GM13977 (cell line): ENCODE measurements at places on chromosomes 2 and 18.

GRCh38 chr18:11115276-11115675 is 34.1 kb downstream of the PIEZO2 start:
- DNase-seq: no peak

GRCh38 chr2:224807153-224807964 is 91.2 kb upstream of the CCDC195 start:
- DNase-seq: no peak

DNA sequence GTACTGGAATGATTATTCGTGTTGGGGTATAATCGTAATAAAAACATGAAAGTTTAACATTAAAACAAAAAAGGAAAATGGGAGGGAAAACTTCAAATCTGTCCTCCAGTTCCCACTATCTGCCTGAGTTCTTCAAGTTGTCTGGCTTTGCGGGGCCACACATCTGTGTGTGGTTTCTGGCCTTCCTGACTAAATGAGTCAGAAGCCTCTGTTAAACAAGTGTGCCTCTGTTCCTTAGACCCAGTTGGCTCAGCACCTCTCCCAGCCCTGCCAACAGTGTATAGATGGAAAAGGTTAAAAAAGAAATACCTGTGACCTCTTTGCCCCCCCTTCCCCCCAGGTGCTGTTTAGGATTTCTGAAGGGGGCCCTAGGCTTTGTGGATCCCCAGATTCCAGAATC is 30.2 kb downstream of the XDH start:
- DNase-seq: peak; percentile 28

DNA sequence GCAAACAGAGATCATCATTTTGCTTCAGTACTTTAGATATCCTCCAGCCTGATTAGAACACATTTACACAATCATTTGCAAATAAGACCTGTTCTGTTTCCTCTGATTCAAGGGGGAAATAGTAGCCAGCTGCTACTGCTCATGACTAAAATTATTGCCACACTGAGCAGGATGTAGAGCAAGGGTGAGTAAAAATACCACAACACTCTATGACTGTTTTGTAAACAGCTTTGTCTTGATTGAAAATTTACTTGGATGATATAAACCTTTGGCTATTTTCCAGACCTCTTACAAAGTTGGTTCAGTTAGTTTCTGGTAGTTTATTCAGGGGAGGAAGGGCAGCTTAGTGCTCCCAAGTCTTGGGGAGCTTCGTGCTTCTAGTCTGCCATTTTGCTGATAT is 286.4 kb upstream of the CNTNAP5 start:
- DNase-seq: no peak

DNA sequence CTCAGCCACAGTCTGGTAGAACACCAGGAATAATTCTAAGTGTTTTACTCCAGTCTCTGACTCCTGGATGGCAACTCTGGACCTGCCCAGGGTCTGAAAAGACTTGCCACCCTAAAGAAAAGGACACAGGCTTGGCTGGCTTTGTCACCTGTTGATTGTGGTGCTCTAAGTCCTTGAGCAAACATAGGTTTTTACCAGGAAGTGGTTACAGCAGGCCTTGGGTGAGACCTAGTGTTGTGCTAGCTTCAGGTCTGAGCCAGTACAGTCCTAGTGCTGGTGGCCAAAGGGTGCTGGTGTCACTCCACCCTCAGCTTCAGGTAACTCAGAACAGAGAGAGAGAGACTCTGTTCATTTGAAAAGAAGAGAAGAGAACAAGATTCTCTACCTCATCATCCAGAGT is 1239.4 kb upstream of the CRIM1 start:
- DNase-seq: no peak

- no peak for DNase-seq
Measured at GRCh38 chr2:240731178-240731545, 39.5 kb downstream of the AQP12A start.

DNA sequence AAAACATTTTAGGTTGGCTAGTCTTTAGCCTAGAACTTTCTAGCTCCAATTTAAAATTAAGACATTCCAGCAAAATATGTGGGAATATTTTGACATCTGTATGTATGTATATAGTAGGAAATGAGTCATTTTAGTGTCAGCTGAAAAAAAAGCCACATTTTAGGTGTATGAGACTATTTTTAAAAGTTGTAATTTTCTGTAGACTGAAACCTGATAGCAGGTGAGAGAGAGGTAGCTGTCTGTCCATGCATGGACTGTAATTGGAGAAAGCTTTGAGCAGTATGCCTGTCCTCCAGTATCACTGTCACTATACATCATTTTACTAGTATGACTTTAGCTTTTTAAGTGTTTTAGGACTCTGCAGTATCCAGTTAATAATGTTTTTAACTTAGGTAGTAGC is 26.1 kb upstream of the PPP1R1C start:
- no peak for DNase-seq

DNA sequence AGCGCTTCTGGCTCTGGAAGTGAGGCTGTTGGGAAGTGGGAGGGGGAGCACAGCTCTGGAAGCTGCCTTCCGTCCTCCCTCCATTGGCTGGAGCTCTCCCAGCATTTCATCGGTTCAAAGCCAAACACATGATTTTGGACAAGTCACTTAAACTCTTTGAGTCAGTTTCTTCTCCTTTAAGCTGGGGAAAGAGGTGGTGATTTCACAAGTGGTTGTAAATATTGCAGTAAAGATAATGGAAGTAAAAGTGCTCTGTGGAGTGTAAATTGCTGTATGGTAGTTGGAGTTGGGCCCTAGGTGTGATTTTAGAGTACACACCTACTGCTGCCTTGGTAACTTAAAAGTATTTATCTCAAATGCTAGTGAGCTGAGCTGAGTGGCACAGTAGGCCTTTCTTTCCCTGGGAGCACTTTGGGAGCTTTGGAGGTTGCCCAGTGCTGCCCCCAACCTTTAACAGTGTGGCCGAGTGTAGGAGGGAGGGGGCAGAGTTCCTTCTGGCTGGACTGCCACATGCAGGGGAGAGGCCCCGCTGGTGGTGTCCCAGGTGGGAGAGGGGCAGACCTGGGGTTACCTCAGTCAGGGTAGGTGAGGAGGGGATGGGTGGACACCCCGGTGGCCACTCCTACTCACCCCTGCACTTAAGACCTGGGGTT is 54.7 kb downstream of the ASAP2 start:
- DNase-seq: no peak

DNA sequence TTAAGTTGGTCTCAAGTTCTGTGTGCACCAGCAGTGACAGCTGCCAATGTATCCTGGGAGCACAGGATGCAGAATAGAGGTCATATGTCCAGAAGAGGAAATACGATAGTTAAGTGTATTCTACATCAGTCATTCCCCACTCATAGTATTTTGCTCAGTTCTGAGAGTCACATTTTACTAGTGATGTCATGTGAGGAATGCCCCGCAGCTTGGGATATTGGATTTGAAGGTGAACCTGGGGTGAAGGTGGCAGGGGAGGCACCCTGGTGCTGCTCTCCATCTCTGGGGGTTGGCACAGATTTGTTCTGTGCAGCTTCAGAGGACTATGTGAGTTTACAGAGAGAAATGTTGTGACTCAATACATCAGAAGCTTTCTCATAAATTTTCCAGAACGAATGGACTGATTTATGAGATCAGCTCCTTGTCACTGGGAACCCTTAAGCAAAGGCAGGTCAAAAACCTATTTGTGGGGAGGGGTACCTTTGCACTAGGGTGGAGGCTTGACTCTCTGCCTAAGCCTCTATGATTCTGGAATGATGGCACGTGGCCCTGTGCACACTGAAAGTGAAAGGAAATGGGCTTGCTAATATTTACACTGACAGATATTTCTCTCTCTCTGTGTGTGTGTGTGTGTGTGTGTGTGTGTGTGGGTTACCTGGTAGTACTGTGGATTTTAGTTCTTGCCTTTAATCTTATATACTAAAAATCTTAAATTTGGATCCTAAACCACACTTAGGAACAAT is 95.9 kb downstream of the NEB start:
- DNase-seq: no peak

GRCh38 chr2:65877331-65878010 is 445.1 kb upstream of the SPRED2 start:
- no peak for DNase-seq

DNA sequence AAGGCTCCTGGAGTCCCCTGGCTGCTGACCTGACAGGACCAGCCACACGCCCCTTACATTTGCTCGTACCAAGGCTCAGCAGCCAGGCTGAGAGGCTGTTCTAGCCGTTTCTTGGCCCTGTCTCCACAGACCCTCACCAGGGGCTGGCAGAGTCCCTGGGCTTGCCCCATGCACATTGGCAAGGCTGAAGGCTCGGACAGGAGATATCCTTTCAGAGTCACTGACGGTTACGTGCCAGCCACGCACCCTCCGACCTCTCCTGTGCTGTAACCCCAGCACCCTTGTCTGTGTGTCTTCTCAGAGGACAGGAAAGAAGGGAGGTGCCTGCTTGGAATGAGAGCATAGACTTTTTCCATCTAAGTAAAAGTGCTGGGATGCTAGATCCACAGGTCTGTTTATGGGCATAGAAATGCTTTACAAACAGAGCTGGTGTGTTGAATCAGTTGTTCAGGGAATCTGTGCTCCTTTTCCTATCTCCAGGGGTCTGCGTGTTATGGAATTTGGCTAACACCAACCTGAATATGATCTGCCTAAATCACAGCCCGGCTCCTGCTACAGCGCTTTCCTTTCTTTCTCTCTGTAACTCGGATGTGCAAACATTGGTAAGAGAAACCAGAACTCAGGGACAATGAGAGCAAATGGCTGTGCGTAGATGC is 41.0 kb downstream of the COPS8 start:
- no peak for DNase-seq

DNA sequence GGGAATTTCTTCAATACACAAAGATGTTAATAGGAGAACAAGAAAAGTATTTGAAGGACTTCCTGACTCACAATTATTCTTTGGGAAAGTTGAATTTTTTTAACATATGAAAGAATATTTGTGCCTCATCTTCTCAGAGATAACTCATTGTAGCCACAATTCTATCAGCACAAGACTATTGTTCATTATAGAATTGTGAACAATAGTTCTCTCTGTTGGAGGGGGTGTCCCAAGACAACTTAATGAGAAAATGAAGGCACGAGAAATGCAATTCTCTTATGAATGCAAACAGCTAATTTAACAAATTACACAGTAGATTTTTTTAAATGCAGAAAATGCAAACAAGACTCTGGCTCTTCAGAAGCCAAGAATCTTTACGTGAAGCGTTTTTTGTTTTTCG is 157.0 kb downstream of the BARD1 start:
- no peak for DNase-seq

GRCh38 chr18:51053814-51054213 is 23.8 kb downstream of the SMAD4 start:
- no peak for DNase-seq

- no peak for DNase-seq
Measured at GRCh38 chr2:242032780-242033656, 163.5 kb downstream of the RTP5 start.

DNA sequence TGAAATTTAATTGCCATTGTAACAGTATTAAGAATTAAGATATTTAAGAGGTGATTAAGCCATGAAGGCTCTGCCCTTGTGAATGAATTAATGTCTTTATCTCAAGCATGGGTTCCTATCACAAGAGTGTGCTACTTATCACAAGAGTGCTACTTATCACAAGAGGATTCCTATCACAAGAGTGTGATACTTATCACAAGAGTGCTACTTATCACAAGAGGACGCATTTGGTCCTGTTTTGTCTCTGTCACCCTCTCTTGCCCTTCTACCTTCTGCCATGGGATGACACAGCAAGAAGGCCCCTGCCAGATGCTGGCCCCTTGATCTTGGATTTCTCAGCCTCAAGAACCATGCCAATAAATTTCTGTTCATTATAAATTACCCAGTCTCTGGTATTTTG is 13.2 kb upstream of the COL5A2 start:
- DNase-seq: no peak

GRCh38 chr2:200913654-200914053 is 24.5 kb downstream of the NIF3L1 start:
- no peak for DNase-seq

DNA sequence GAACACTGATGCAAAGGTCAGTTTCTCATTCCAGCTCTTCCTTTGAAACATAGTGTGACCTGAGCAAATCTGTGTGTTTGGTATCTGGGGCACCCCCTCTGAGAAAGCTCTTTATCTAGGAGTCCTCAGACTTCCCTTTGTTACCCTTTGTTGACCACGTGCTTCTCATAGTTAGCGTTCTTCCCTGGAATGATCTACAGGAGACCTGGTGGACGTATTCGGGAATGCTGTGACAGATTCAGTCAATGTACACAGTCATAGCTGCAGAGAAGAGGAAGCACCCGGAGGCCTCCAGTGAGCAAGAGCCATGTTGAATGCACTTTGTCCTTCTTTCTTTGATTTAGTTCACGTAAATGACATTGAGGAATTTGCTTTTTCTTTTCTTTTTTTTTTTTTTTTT is 10.7 kb upstream of the CHMP1B start:
- DNase-seq: no peak

DNA sequence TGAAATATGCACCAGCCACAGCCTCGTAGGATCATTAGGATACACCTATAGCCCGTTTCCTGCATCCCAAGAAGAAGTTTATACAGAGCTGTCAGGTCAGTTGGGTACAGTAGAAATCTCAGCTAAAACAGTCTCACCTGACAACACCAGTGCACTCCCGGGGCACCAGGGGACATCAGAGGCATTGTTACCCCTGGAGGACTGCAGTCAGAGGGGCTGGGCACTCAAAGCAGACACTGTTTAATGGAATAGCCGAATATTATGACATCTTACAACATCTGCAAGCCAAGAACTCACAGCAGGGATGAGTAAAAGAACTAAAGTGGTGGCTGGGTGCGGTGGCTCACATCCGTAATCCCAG is 93.0 kb upstream of the ID2 start:
- DNase-seq: no peak

DNA sequence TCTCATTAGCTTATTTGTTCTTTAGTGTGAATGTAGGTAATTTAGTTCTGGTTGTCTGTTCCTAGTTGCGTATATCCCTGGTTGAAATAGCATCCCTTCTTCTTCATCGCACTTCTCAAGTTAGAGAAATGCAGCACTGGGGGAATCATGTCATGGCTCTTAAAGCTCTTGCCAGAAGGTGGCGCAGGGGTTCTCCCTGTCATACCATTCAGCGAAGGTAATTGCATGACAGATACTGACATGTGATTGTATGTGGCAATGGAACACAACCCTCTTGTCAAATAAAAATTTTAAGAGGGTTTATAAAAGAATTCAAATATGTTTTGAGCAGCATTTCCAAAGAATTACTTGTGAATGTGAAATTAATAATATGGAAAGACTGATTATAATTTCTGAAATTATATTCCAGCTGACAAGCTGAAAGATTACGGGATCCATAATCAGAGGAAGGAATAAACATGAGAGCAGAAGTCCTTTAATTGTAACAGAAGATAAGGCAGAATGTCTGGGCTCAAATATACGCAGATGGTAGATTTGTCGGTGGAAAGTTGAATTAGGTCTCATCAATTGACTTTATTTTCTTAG is 411.7 kb downstream of the DSEL start:
- peak; percentile 19 for DNase-seq
